A673 (cell line): ENCODE measurements at places on chromosomes 3 and 15. TPM values are rescaled to one million over a fixed set of nuclear protein-coding genes. Genes with fewer than 3 reads are reported as not detected.

The MAP6D1 gene
- total RNA-seq = 5.0 and 5.9 TPM in 2 replicates

The ZNF80 gene
- not detected in 2 replicates for total RNA-seq

The ECE2 gene
- total RNA-seq = not detected in 2 replicates

The SERPINI1 gene
- total RNA-seq = 0.30 and 0.63 TPM in 2 replicates

The DUOXA2 gene
- not detected in 2 replicates for total RNA-seq

The ACTRT3 gene
- total RNA-seq = 1.3 and 2.3 TPM in 2 replicates

DNA sequence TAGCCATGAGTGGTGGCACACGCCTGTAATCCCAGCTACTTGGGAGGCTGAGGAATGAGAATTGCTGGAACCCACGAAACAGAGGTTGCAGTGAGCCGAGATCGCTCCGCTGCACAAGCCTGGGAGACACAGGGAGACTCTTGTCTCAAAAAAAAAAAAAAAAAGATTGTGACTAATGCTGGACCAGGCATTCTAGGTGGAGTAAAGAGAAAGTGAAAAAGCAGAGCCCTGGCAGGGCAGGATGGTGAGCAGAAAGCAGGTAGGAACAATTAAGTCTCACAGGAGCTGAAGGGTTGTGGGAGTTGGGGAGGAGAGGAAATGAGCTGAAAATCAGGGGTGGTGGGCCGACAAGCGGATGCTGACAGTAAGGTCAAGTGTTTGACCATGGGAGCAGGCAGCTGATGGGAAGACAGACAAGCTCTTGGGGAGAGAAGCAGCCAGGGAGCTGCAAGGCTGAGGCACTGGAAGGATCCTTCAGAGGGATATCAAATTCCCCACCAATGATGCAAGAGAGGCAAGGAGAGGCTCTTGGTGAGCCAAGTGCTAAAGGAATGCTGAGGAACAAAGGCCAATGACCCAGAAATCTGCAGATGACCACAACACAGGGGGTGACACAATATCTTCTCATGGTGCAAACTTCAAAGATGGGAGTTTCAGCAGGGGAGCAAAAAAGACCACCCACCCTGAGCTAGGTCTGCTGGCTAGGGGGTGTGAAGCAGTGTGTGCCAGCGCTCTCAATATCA is 251.1 kb downstream of the ULK4 start:
- H3K27me3 ChIP-seq = no peaks in the 10 kb centered on the region
- H3K4me3 ChIP-seq = no peak overlapping the region
- peak overlapping the region; percentile 63 for H3K27ac ChIP-seq
- peak; percentile 20 for DNase-seq

- peaks cover 4% of the 10 kb centered on the region for H3K27me3 ChIP-seq
- no peaks in the 10 kb centered on the region for H3K36me3 ChIP-seq
- DNase-seq = no peak
- no peaks in the 10 kb centered on the region for H3K4me1 ChIP-seq
- H3K4me3 ChIP-seq = no peak overlapping the region
- no peak overlapping the region for H3K27ac ChIP-seq
Observed at GRCh38 chr3:16090024-16090423, 84.5 kb upstream of the GALNT15 start.

DNA sequence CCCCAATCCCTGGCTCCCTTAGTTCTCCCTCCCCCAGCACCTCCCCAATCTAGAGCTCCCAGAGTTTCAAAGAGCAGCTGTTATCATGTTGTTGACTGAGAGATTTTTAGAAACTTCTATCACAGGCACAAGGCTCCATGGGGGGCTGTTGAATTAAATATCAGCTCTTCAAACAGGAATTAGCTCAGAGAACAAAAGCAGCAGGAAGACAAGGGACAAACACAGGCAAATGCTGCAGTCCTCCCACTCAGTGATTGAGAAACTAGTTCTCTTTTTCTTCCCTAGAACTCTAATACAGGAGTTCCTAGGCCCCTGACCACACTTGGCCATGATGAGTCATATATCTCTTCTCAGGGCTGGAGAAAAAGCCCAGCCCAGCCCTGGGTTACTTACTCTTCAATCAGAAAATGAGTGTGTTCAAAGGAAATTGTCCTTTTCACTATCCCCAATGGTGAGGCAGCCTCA is 262.1 kb downstream of the IGSF11 start:
- H3K27me3 ChIP-seq = no peaks in the 10 kb centered on the region
- peak; percentile 76 for DNase-seq
- no peaks in the 10 kb centered on the region for H3K36me3 ChIP-seq
- no peak overlapping the region for H3K4me3 ChIP-seq
- peaks cover 5% of the 10 kb centered on the region for H3K4me1 ChIP-seq
- no peak overlapping the region for H3K27ac ChIP-seq

GRCh38 chr3:23869977-23870662 is 46.7 kb downstream of the NKIRAS1 start:
- H3K4me3 ChIP-seq = no peak overlapping the region
- H3K27ac ChIP-seq = no peak overlapping the region
- no peaks in the 10 kb centered on the region for H3K36me3 ChIP-seq
- DNase-seq = no peak
- peaks cover 10% of the 10 kb centered on the region for H3K4me1 ChIP-seq

- H3K27ac ChIP-seq = no peak overlapping the region
- no peaks in the 10 kb centered on the region for H3K27me3 ChIP-seq
- no peak for DNase-seq
- no peak overlapping the region for H3K4me3 ChIP-seq
Observed at GRCh38 chr15:77143191-77143590, 72.3 kb upstream of the TSPAN3 start.

GRCh38 chr3:185813205-185813604 is 11.6 kb downstream of the IGF2BP2 start:
- H3K36me3 ChIP-seq = no peaks in the 10 kb centered on the region
- no peak overlapping the region for H3K4me3 ChIP-seq
- H3K27ac ChIP-seq = no peak overlapping the region
- peaks cover 60% of the 10 kb centered on the region for H3K4me1 ChIP-seq
- DNase-seq = no peak
- H3K27me3 ChIP-seq = no peaks in the 10 kb centered on the region

DNA sequence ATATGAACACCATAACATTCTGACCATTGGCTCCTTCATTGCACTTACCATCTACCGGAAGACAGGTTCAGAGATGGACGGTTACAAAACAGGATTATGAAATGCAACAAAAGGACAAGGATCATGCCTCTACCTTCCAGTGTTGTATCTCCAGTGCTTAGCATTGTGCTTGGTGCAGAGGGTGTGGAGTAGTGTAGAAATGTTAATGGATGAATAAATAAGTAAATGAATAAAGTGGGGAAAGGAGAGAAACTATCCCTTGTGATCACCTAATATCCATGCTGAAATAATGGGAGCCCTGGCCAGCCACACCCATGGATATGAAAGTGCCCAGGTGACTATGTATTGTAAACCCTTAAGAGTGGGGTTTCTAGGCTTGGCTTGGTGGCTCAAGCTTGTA is 344.8 kb upstream of the LMCD1 start:
- no peaks in the 10 kb centered on the region for H3K27me3 ChIP-seq
- H3K27ac ChIP-seq = no peak overlapping the region
- no peak for DNase-seq
- no peak overlapping the region for H3K4me3 ChIP-seq
- H3K4me1 ChIP-seq = peaks cover 33% of the 10 kb centered on the region

DNA sequence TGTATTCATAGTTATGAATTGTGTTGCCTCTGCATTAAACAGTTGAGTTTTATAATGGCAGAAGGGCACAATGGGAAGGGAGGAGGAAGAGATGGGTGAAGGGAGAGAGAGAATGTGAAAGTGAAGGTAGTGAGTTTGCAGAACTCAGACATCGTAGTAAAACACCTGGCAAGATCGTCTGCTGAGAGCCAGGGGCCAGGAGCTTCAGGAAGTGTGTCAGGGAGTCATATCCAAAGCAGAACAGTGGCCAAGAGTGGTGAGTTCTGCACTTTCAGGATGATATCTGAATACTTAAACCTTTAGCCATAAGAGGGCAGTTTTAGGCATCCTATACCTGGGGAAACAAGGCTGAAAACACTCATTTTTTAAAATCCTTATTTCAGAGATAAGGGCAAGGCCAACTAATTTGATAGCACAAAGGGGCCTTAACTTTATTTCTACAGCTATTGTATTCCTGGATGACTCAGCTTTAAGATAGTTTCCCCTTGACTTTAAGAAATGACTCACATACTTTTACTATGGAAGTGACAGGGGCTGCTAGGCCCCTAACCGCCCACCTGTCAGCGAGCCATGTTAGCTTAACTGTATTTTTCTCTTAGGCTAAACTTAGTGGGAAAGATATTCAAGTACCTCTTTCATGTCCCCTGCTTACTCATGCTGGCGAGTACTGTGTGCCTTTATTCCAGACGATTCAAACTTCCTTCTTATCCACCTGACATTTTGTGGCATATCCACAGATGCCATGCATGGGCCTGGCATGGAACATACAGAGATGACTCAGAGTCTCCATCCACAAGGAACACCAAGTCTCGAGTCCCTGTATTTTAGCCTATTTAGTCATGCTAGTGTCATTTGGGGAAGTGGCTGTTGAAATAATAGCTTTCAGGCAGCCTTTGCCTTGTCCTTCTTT is 53.9 kb downstream of the RLBP1 start:
- no peak overlapping the region for H3K27ac ChIP-seq
- H3K4me1 ChIP-seq = peaks cover 50% of the 10 kb centered on the region
- H3K27me3 ChIP-seq = no peaks in the 10 kb centered on the region
- DNase-seq = peak; percentile 34
- H3K36me3 ChIP-seq = no peaks in the 10 kb centered on the region

- no peak overlapping the region for H3K27ac ChIP-seq
- peaks cover 6% of the 10 kb centered on the region for H3K4me1 ChIP-seq
- no peaks in the 10 kb centered on the region for H3K36me3 ChIP-seq
Observed at GRCh38 chr15:90154246-90154645, 46.9 kb upstream of the SEMA4B start.

DNA sequence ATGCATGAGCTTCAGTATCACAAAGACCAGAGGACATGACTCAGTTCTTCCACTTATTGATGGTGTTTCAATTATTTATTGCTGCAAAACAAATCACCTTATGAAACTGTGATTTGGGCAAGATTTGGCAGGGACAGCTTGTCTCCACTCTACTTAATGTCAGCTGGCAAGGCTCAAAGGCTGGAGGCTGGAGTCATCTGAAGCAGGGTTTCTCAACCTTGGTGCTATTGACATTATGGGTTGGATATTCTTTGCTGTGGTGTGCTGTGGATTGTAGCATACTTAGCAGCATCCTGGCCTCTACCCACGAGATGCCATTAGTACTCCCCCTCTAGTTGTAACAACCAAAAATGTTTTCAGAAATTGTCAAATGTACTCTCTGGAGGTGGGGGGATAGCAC is 138.8 kb upstream of the PEX5L start:
- H3K27me3 ChIP-seq = peaks cover 2% of the 10 kb centered on the region
- no peaks in the 10 kb centered on the region for H3K4me1 ChIP-seq
- no peak overlapping the region for H3K27ac ChIP-seq
- H3K4me3 ChIP-seq = no peak overlapping the region
- DNase-seq = no peak
